ENCODE measurements at places on chromosomes 1 and 21.

GRCh38 chr1:93694039-93694438 is 12.4 kb upstream of the BCAR3 start:
- no peak for DNase-seq

GRCh38 chr1:32733582-32734321 is 31.2 kb upstream of the SYNC start:
- DNase-seq: no peak

DNA sequence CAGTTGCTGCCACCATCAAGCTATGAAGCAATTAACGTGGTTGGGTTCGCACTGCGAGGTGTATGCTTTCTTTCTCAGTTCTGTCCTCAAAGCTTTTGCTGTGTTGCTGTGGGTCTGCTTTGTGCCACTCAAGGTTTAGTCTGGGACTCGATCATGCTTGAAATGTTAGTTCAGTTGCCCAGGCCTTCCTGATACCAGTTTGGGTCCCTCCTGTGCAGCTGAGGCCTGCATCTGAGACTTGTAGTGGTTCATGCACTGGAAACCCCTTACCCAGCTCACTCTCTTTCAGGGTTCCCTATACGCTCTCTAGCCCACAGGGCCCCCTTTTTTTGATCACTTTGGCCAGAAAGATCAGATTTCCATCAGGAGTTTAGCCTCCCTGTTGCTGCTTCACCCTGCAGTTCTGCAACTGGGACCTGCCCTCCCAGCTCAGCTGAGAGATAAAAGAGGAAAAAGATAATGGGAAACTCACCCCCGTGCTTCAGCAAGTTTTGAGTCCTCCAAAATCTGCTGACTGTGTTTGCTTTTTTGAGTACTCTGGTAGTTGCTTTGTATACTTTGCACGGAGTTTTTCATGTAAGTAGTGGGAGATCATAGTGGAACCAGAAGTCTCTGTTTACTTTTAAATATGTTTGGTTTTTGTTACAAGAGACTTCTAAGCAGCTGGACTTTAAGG is 317.0 kb downstream of the HHAT start:
- DNase-seq: no peak

DNA sequence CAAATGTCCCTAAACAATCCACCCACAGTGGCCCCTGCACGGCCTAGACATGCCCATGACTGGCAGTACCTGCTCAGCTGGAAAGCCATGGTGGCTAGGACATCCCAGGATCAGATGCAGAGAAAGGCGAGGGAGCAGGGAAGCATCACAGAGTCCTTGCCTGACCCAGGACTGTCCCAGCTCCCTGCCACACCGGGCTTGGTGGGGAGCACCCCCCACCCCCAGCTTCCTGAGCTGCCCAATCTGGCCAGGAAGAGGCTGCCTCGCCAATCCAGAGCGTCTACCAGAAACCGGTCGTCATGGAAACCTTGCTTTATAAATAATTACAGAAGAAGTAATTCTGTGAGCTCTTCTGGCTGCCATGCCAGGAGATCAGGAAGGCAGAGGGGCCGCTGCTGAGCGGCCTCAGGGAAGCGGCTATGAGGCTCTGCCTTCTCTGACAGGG is 34.8 kb downstream of the ACOT7 start:
- no peak for DNase-seq

GRCh38 chr1:219476116-219476515 is 136.8 kb downstream of the ZC3H11B start:
- no peak for DNase-seq

DNA sequence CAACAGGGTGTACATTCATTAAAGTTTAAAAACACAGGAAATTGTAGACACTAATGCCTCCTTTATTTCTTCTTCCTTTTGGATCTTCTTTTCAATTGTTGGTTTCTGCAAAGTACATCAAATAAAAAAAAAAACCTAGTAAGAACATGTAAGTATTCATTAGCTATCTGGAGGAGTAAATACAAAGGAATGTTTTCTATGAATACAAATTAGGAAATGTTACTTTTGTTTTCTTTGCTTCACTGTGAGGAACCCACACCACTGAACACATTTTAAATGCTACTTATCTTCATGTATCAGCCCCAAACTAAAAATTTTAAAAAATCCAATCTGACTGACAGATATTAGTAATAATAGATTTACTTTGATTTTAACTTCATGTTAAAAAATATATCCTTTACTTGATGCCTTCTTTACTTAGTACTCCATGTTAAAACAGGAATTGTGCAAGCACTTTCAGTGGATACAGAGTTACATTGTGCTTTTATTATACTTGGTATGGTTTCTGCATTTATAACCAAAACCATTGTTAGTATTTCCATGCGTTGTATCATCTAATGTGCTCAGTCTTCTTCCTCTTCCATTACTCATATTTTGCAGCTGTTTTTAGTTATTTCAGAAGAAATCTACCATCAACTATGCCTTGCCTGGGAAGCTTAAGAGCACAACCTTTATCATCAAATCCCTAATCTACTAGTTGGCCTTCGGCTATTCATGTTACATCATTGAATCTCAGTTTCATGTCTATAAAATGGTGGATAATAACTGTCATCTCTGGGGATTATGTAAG is 236.9 kb upstream of the DPYD start:
- DNase-seq: no peak

GRCh38 chr1:38860454-38860795 is 853 bp upstream of the RRAGC start:
- DNase-seq: no peak

- no peak for DNase-seq
Observed at GRCh38 chr1:97632075-97632474, 288.8 kb downstream of the DPYD start.

DNA sequence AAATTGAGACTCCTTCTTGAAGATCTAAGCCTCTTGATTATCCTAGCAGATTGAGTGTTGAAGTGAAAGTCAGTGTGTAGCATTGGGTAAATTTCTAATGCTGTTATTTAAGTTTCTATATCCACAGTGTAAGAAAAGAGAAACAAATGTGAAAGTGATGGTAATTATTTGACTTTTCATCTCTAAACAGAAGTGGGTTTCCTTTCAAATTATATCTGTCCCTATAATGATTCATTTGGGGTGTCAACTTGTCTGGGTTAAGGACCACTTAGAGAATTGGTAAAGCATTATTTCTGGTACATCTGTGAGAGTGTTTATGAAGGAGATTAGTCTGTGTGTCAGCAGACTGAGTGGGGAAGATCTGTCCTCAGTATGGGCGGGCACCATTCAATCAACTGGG is 133.0 kb upstream of the HMCN1 start:
- no peak for DNase-seq

- DNase-seq: peak; percentile 44
Observed at GRCh38 chr1:200979574-200980451, 43.7 kb downstream of the KIF21B start.

DNA sequence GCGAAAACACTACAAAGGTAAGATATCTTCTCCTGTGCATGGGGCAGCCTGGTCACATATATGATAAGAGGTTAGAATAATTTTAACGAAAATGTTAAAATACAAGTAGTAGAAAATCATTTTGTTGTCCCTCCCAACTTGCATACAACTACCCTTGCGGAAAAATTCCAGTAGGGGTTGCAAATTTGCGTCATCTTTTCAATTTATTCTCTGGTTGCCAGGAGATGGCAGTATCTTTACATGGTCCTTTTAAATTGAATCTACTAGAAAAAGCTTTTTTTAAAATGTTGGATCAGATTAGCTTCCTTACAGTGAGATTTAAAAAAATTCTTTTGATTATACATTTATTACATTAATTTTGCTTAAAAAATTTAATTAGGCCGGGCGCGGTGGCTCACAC is 10.9 kb downstream of the S100PBP start:
- no peak for DNase-seq

GRCh38 chr1:109954041-109954512 is 30.5 kb upstream of the AHCYL1 start:
- no peak for DNase-seq

- no peak for DNase-seq
Observed at GRCh38 chr1:81505831-81506230, 294.9 kb upstream of the ADGRL2 start.

DNA sequence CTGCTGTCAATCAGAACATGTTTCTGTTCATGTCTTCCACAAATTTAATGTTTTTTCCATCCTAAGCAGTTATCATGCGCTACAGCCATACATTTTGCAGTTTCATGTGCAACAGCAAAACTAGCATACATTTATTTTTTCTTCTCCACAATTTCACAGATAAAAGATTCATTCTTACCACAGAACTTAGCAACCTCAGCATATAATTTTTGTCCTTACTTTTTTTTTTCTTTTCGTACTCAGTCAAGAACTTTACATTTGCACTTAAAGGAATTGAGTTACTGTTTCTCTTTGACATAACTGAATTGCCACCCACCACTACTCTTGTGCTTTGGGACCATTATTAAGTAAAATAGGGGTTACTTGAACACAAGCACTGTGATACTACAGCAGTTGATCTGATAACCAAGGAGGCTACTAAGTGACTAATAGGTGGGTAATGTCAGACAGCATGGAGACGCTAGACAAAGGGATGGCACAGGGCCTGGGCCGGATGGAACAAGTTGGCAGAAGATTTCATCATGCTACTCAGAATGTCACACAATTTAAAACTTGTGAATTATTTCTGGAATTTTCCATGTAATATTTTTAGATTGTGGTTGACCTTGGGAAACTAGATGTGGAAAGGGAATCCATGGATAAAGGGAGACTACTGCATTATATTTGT is 50.2 kb upstream of the LHX8 start:
- DNase-seq: no peak

DNA sequence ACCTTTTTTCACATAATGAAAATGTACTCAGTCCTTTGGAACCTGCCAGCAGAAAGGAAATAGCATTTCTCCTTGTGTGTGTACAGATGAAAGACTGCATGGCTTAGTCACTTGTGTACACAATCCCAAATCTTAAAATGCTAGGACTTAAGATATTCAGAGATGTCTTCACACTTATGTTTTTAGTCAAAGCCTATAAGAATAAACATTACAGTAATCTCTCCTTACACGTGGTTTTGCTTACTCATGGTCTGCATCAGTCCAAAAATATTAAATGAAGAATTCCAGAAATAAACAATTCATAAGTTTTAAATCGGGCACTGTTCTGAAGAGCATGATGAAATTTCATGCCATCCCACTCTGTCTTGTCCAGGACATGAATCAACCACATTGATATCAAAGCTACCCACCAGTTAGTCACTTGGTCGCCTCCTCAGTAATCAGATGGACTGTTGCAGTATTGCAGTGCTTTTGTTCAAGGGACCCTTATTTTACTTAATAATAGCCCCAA is 75.7 kb upstream of the RRP15 start:
- DNase-seq: no peak

- DNase-seq: no peak
Observed at GRCh38 chr21:27077501-27077900, 110.6 kb upstream of the ADAMTS5 start.

DNA sequence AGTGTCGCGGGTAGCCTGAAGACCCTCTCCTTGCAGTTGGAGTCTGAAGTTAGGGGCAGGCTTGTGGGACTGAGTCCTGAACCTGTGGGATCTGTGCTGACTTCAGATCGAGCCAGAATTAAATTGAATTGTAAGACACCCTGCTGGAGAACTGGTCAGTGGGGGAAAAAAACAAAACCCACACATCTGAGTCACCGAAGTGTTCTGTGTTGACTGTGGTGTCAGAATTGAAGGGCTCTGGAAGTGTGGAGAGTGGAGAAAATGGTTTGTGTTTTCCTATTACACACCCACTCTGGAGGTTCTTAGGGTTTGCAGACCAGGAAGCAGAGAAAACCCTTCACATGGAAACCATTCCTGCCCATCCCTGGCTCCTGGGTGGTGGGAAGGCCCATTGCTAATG is 209.5 kb upstream of the GALNT2 start:
- no peak for DNase-seq

DNA sequence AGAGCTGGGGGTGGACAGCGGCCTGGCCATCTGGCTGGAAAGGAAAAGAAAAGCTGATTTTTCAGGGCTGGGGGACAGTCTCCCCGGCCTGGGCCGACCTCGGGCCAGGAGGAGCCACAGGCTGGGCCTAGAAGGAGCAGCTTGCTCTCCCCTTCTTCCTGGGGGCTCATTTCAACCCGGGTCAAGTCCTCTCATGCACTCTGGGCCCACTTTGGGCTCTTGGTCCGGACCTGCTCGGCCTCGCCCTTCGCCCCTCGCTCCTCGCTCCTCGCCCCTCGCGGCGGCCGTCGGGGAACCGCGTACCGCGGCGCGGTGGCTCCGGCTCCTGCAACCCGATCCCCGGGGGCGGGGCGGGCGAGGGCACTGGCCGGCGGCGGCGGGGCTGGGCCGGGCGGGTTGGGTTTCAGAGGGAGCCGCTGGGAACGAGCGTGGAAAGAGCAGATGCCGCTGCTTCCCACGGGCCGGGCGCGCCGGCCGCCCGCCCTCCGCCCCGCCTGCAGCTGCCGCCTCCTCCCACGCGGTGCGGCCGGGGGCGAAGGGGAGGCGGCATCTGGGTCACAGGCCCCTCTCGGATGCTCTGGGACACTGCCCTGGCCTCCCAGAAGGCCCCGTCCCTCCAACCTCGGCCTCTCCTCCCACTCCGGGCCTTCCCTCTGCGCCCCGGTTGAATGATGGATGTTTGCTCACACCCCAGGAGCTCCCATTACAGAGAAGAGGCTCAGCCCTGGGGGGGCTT is 6.6 kb downstream of the HEYL start:
- DNase-seq: no peak

DNA sequence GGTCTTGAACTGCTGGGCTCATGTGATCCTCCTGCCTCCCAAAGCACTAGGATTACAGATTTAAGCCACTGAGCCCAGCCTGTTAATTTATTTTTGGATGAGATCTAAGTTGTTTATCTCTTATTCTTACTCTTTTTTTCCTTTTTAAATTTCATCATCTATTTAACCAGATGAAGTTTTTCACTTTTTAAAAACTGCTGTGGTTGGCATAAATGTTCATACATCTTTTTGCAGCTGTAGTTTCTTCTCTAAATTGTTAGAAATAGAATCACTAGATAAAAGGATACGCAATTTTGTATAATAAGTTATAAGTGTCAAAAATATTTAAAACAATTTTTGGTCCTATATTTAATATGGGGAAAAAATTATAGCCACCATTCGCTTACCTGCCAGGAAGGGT is 80.3 kb upstream of the GPR88 start:
- DNase-seq: no peak

DNA sequence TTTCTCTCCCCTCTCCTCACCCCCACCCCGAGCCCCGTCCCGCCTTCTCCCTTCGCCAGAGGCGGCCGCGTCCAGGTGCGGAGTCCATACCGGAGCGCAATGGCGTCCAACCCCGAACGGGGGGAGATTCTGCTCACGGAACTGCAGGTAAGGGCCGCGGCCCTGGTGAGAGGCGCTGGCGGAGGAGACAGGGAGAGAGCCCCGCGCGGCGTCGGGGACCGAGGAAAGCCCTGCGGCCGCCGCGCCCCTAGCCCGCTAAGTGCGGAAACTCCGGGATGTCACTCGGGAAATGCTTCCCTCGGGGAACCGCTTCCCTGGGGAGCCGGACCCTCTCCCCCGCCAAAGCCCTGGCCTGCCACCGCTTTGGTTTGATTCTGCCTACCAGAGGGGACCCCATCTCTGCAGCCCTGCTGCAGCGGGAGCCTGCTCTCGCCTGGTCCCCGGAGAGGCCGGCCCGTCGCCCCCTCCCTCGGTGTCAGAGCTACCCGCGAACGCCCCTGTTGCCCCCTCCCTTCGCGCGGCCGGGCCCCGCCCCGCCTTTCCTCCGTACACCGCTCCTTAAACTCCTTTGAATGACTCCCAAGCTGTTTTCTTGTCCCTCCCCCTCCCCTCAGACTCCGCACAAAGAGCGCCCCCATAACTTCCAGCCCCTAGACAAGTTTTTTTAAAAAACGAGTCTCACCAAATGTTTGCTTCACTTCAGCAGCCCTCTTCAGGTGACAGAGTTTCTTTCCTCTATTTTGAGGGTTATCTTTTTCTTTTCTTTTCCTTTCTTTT is 597 bp downstream of the PKN2 start:
- DNase-seq: peak; percentile 54

- peak; percentile 7 for DNase-seq
Observed at GRCh38 chr1:87450615-87451209, 122.0 kb downstream of the LMO4 start.
